T-helper 9 cell (primary cell): ENCODE measurements at places on chromosomes 16 and 17.

GRCh38 chr17:61400066-61400716, 548 bp downstream of the TBX2 start:
- no peak for DNase-seq

- DNase-seq = no peak
These were observed 72.7 kb downstream of the STH start for GRCh38 chr17:46071796-46072195.

DNA sequence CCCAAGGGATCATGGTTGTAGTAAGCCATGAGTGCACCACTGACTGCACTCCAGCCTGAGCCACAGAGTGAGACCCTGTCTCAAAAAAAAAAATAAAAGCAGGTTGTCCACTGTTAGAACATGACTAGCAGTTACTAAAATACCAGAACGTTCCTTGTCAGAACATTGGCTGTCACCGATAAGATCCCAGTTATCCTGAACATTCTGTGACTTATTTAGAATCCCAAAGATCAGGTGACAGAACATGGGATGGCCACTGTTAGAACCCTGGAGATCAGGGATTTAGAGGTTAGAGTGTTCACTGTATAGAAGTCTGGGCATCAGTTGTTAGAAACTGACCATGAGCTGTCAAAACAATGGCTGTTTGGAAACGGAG, 8.6 kb downstream of the CES4A start:
- DNase-seq = no peak

DNA sequence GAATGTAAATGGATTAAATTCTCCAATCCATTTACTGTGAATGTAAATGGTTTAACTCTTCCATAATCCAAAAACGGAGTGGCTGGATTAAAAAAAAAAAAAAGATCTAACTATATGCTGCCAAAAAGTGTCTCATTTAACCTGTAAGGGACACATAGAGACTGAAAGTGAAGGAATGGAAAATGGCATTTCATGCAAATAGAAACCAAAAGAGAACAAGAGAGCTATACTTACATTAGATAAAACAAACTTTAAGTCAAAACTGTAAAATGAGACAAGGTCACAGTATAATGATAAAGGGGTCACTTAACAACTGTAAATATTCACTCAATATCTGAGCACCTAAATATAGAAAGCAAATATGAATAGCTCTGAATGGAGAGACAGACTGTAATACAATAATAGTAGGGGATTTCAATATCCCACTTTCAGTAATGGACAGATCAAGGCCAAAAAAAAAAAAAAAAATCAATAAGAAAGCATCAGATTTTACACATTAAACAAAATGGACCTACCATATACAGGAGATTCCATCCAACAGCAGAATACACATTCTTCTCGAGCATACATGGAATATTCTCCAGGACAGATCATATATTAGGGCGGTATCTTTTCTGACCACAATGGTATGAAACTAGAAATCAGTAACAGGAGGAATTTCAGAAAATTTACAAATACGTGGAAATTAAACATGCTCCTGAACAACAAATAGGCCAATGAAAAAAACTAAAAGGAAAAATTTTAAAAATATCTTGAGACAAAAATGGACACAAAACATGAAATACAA, 36.4 kb downstream of the CDR2 start:
- no peak for DNase-seq

- no peak for DNase-seq
These were observed 32.2 kb downstream of the ABCA3 start for GRCh38 chr16:2308089-2308962.

- no peak for DNase-seq
These were observed 31.4 kb upstream of the PMFBP1 start for GRCh38 chr16:72203401-72203800.

DNA sequence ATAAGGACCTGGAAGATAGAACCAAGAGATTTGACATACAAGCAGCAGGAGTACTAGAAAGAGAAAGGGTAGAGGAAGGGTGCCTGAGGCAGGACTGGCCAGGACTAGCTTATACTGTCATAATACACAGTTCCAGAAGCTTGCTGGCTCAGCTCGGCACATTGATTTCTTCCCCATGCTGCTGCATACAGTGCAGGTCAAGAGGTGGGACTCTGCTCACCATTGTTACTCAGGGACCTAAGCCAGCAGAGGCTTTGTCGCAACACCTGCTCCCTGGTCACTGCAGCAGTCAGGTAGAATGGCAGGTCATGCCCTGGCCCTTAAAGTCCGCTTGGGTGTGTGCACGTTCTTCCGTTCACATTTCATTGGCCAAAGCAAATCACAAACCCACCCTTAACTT, 32.8 kb downstream of the LDHD start:
- no peak for DNase-seq

DNA sequence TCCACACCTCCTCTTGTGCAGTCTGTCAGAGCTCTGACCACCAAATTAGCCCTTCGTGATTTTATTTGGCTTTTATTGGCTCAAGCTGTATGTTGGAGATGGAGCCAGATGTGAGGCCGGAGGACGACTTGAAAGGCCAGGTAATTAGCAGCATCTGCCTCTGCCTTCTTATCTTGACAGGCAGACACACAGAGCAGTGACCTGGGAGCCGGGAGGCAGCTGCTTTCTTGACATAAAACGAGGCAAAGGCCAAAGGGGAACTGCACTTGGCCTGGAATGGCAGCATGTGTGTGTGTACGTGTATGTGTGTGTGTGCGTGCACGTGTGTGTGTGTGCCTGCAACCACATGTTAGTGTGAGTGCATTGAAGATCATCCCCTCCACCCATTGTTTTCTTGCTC, 56.9 kb upstream of the BRD7 start:
- DNase-seq = no peak

DNA sequence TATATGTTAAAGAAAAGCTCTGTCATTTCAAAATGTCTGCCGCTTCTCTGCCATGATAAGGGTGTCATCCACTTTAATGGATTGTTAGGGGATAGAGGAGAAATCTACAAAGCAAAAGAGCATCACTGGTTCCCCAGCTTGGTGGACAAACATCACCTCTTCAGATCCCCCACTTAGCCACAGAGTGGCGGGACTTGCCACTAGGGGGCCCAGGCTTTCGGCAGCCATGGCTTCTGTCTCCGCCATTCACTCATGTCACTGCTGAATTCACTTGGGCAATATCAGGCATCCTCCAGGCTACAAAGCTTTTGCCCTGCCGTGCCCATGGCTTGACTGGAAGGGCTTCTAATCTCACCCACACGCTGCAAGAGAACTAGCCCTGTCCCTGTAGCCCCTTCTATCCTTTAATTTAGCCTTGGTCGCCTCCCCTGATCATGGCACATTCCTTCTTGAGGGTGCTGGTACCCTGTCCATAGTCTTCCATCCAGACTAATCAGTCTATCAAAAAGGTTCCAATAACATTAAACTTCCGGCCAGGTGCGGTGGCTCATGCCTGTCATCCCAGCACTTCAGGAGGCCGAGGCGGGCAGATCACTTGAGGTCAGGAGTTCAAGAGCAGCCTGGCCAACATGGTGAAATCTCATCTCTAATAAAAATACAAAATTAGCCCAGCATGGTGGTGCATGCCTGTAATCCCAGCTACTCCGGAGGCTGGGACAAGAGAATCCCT, 34.7 kb downstream of the SBK1 start:
- DNase-seq = peak; percentile 56

DNA sequence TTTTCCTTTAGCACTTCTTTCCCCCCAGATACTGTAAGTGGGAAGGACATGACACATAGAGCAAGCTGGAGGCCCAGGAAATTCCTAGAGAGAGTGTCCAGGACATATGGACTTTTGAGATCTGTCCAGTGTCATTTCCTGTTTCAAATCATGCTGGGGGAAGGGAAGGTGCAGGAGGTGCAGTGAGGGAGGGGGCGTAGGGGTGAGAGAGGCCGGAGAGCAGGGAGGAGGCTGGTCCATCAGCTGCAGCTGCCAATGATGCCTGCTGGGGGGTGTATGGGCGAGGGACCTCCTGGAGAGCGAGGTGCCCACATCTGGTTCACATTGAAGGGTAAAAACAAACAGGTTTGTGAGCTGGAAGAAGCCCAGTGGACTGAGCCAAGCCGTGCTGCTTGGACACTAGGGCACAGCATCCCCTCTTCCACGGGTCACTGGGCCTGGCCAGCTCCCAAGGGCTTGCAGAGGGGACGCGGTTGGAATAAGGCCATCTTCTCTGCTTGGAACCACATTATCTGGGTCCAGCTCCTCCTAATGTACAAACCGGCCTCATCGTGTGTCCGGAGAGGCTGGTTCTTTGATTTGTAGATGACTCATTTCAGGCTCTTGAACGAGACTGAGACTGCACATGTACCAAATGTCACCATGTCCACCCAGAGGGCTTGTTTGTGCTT, 70.4 kb upstream of the SMURF2 start:
- no peak for DNase-seq

DNA sequence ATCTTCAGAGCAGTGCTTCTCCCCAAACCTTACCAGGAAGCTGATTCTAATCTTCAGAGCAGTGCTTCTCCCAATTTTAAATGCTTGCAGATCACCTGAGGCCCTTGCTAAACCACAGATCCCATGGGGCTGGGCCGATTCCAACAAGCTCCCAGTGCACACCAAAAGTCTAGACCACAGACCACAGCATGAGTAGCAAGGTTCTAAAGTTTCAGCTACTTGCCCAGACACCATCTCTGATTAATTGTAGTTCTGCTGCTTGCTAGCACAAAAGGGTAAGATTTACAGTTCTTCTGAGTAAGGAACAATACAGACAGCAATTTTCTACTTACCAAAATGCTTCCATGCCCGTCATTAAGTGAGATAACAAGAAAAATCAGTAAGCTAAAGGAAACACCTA, 12.2 kb downstream of the CLEC3A start:
- no peak for DNase-seq

DNA sequence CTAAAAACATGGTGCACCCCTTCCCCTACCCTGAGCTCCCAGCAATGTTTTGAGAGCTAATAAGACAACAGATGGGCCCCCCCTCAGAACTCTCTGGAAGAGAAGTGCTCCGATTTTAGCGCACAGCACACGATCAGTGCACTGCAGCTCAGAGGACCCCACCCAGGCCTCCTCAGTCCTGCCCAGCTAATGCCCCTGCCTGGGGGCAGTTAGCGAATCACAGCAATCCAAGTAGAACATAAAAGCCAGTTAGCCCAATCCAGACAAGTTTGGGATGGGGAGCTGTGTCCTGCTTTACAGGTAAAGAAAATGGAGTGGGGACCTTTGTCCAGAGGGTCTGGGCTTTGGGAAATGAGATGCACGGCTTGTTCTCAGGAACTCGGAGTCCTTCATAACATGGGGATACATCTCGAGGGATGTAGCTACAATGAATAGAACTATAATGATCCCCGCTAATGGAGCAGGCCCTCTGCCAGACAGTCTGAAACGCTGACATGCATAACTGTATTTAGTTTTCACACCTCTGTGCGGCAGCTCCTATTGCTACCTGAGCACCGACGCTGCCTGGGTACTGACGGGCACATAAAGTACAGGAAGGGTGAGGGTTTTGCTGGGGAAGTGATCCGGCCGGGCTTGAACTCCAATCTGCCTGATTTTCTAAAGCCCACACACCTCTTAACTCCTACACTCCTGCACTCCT, 29.7 kb upstream of the CDC42EP4 start:
- DNase-seq = no peak

- no peak for DNase-seq
These were observed 49.8 kb downstream of the CDH1 start for GRCh38 chr16:68786685-68787418.

GRCh38 chr17:56641894-56642293, 48.4 kb downstream of the NOG start:
- DNase-seq = no peak

DNA sequence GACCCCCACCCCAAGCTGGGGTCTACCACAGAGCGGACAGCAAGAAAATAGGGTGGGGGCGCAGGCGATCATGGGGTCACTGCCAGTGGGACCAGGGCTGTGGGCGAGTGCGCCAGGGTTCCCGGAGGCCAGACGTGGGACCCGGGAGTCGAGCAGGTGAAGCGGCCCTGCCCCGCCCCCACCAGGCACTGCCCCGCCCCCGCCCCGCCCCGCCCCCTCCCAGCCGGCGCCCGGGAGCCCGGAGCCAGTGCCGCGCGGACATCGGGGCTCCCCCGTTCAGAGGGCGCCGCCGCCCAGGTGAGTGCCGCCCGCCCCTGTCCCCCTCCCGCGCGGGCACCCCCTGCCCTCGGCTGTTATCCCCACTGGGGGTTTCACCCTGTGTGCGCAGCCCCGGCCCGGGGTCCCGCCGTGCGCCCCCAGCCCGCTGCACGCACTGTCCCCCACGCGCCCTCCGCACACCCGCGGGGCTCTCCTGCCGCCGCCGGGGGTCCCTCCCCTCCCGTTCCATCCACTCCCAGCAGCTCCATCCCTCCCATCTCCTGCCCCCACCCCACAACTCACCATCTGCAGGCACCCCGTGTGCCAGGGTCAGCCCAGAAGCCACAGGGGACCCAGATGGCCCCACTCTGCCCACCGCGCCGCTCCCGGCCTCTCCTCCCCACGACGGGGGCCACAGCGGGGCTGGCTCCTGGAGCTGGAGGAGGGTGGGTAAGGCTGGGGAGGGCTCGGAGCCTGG, at the start of gene SSTR5:
Gene SSTR5 (plus strand): TSS at position 222 of the 736 bp plus-strand sequence. CDS start 6,122 bp downstream, outside the sequence.
- DNase-seq = no peak

DNA sequence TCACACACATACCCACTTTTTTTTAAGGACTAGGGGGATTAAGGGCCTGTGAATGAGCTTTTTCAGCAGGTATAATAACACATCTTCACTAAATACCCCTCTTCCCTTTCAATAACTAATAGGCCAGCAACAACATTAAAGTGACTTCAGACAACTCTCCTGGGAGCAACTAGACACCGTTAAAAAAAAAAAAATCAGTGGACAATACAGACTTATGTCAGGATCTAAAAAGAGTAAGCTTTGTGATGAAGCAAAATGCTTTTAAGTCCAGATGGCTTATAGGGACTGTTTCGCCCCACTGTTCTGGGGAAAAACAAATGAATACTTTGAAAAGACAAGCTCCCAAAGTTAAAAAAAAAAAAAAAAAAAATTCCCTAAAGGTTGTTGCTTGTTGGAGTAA, 29.0 kb downstream of the SPAG9 start:
- DNase-seq = no peak

DNA sequence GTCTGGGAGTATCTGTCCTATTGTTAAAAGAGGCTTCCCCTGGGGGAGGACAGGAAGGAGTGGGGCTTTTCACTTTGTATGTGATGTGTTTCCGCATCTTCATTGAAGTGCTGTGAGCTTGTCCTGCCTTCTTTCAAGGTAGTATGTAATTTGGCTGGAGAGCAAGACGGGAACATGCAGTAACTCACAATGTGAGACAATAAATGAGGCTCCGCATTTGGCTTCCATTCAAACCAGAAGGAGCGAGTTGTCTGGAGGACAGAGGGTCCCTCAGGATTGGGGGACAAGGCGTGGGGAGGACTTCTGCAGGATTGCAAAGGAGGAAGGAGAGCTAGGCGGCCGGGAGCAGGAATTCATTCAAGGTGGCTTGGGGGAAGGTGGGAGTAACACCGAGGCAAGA, 203.5 kb downstream of the RBFOX3 start:
- DNase-seq = no peak

DNA sequence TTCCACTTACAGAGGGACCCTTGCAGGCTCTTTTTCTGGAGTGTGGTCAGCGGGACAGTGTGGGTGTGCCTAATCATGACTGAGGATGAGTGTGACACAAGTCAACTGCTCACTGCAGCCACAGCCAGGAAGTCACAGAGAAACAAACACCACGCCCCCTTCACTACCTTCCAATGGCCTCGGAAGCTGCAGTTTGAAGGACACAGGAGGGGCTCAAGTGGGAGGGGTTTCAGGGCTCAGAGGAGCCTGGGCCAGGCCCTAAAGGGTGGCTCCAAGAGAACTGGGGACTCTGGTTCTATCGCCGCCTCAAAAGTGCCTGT, 116.2 kb upstream of the SDK2 start:
- no peak for DNase-seq
